Lower lobe of right lung (tissue), 2 donors: ENCODE measurements at places on chromosomes 5 and 9. TPM values are rescaled to one million over a fixed set of nuclear protein-coding genes. Genes with fewer than 3 reads are reported as not detected.

DNA sequence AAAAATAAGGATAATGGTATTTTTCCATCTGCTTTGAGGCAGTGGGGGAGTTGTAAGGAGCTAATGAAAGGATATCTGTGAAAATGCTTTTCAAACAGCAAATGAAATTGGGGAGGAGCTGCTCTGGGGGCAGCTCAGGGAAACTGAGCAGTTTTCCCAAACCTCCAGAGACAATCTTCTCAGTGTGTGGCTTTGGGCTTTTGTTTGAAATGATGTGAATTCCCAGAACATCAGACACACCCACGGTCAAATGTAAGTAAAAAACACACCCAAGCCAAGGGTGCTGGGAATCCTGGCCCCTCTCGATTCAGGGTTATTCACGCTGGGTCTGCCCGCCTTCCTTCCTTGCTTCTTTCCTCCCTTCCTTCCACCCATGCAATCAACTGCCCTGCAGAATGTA, 512.6 kb downstream of the BNC2 start:
- no peak for DNase-seq

- no peak for DNase-seq
Measured at GRCh38 chr9:279674-280073, 65.0 kb downstream of the DOCK8 start.

DNA sequence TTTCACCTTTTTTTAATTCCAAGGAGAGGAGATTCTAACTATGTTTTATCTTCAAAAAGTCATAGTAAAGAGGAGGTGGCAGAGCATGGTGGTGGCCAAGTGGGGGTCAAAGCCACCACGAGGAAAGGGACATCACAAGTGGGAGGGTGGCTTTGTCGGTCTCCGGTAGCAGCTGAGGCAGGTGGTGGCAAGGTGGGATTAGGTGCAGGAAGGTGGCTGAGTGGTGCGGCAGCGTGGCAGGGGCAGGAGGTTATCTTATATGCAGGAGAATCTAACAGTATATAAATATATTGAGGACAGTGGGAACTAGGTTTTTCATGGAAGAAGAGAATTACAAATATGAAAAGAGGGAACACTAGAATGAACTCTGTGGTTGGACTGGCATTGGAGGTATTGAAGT, 196.8 kb downstream of the FSTL4 start:
- DNase-seq: no peak

- DNase-seq: no peak
Measured at GRCh38 chr9:129379181-129379836, 201.2 kb upstream of the IER5L start.

DNA sequence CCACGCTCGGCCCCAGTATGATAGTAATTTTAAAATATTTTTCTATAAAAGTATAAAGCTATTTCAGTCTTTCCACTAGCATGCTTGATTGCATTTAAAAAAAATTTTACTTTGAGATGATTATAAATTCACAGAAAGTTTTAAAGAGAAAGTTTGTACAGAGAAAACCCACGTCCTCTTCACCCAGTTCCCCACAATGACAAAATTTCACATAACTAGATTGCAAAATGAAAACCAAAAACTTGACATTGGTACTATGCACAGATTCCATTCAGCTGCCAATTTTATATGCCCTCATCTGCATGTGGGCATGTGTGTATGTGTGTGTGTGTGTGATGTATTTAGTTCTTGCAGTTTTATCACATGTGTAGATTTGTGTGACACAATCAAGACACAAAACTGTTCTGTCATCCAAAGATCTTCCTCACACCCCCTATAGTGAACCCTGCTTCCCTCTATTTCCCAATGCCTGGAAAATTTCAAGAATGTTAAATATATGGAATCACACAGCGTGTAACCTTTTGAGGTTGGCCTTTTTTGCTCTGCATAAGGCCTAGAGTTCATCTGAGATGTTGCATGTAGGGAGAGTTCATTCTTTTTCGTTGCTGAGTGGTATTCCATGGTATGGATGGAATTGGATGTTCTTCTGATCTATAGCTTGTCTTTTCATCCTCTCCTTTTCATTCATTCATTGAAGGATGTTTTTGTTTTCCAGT, 56.9 kb upstream of the BARHL1 start:
- DNase-seq: no peak

GRCh38 chr9:114012126-114012525, 66.0 kb downstream of the AMBP start:
- DNase-seq: no peak

GRCh38 chr9:22813529-22813928, 366.9 kb downstream of the DMRTA1 start:
- no peak for DNase-seq

DNA sequence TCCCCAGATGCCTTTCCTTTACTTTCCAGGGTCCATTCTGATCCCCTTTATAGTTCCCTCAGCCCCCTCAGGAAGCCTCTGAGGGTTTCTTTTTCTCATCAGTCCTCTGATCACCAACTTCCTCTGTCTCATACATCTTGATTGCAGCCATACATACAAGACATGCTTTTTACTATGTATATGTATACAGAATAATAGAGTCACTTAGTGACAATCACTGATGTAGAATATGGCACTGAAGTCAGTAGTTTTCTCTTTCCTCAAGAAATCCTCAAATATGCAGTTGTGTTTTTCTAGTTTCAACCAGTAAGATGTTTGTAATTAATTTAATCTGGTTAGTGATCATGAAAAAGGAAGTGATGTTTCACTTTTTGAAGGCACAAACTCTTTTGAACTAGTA, 364.1 kb downstream of the MAN2A1 start:
- no peak for DNase-seq

- no peak for DNase-seq
Measured at GRCh38 chr5:40669606-40670390, 9.9 kb upstream of the PTGER4 start.

Gene F2R
- total RNA-seq: 18.6 TPM

Gene SPINK7
- not detected for total RNA-seq

Gene NR6A1
- 4.5 TPM for total RNA-seq

Gene SIMC1
- 18.0 TPM for total RNA-seq
